ENCODE measurements at places on chromosomes 16 and 17.
A peak's percentile ranks its signal among the peaks of the same experiment; 100 is the strongest.

DNA sequence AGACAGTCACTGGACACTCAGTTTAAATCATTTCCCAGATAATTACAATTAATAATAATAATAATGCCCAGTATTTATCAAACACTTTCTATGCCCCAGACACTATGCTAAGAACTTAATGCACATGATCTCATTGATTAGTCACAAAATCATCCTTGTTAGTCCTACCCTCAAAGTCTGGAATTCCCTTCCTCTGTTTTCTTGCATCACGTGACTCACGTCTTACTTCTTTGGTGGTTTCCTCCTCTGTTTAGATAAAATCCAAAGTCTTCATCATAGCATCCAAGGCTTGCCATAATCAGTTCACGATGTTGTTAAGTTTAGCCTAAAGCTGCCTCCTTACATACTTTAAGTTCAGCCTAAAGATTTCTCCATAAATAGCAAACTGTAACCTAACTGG lies 471.9 kb downstream of the PMP22 start:
- peak; percentile 74 for DNase-seq

DNA sequence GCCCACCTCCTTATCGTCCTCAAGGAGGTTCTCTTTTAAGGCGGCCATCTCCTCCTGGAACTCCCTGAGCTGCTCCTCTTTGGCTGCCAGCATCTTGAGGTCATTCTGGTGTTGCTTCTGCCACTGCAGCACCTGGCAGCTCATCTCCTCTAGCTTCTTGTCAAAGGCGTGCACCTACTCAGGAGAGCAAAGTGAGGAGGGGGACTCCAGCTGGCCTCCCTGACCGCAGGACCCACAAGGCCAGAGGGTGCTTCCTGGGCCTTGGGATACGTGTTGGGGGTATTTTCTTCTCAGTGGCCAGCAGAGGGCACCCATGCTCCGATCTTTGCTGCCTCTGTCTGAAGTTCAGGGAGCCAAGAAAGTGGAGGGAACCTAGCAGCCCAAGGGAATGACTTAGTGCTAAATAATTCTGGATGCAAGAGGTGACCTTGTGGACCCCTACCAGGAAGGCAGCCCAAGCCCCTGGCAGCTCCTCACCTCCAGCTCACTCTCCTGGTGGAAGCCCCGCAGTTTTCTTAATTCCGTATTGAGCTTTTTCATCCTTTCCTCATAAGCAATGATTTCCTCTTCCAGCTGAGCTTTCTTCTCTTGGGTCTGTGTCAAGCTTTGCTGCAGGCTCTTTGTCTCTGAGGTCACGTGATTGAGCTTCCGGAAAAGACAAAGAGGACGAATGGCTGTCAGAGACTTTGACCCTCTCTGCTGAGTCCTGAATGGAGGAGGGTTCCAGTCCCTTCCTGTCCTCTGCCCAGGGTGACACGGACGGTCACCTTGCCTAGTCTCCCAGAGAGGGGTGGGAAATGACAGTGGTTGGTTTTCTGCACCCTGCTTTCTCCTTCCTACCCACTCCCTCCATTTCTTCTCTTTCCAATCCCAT lies 31.4 kb downstream of the DHX38 start:
- DNase-seq: peak; percentile 38

GRCh38 chr16:89931305-89931896 lies 8.3 kb downstream of the TUBB3 start:
- no peak for DNase-seq

GRCh38 chr16:67504031-67505021 lies 21.0 kb upstream of the AGRP start:
- DNase-seq: no peak

DNA sequence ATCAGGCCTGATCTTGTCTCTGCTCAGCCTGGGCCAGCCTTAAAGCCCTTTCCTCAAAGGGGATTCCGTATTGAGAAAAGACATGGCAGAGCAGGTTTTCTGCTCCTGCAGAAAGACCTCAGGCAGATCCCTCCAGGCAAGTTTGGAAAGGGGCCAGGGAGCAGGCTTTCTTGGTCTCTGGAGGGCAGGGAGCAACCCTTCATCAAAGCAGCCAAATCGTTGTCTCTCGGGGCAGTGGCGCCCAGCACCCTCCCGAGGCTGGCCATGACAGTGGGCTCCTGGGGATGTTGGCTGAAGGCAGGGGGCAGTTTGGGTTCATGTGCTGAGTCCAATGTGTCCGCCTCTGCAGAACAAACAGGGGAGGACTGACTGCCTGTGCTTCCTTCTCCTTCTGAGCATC lies 168.4 kb upstream of the WSCD1 start:
- DNase-seq: no peak

Measured in fibroblast of skin of left quadriceps (primary cell).